Hypothalamus (tissue), 51 donors: ENCODE measurements at places on chromosomes 11 and 22.

GRCh38 chr22:37273846-37274225, 8.5 kb upstream of the CYTH4 start:
- no peak for DNase-seq

DNA sequence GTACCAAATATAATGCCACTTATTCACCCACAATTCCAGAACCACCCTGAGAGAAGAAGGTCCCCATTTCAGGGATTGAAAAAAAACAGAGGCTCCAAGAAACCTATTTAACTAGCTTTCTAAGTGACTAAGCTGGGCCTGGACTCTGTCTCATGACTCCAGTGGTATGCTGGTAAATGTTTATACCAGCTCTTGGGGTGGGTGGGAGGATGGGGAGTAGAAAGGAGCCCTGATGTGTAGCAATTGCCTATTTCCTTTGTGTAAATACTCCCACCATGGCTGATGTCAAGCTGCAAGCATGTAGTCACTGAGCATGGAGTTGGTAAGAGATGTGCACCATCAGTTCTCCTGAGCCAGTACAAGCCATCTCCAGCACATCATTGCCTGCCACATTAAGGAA, 2.8 kb downstream of the PRG3 start:
- no peak for DNase-seq

GRCh38 chr11:1121331-1121812, 36.4 kb upstream of the MUC5AC start:
- DNase-seq = no peak

GRCh38 chr11:71215425-71215965, 36.9 kb downstream of the SHANK2 start:
- DNase-seq = no peak

DNA sequence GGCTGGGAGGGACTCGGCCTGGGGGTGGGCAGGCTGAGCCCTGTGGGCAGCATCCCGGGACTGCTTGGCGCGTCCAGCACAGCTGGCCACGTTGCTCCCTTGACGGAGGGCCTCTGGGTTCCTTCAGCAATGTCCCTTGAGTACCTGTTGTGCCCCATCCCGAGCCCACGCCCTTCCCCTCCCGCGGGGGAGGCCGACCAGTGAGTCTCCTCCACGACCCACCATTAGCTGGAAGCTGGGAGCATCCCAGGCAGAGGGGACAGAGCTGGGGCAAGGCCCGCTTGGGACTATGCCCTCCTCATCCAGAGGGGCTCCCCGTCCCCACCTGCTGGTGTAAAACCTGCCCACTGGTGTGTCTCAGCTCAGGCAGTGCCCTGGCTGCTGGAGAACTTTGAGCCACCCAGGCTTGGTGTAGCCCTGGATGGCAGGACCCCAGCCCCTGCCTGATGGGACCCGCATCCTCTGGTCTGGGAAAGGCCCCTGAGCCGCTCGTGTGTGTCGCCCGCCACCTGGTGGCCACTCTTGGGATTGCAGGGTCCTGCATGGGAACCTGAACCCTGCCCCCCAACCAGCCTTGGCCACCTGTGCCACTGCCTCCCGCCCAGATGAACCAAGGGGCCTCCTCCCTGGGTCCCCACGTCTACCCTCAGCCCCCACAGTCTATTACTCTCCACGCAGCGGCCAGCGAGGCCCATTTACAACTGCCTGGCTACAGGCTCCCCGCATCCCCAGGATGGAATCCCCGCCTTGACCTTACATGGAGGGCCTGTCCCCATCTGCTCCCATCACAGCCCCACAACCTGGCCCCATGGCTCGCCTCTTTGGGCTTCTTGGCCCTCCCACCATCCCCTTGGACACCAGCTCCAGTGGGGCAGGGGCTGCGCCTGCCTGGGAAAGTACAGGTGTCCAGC, 16.6 kb upstream of the ARHGAP8 start:
- DNase-seq = peak; percentile 38

DNA sequence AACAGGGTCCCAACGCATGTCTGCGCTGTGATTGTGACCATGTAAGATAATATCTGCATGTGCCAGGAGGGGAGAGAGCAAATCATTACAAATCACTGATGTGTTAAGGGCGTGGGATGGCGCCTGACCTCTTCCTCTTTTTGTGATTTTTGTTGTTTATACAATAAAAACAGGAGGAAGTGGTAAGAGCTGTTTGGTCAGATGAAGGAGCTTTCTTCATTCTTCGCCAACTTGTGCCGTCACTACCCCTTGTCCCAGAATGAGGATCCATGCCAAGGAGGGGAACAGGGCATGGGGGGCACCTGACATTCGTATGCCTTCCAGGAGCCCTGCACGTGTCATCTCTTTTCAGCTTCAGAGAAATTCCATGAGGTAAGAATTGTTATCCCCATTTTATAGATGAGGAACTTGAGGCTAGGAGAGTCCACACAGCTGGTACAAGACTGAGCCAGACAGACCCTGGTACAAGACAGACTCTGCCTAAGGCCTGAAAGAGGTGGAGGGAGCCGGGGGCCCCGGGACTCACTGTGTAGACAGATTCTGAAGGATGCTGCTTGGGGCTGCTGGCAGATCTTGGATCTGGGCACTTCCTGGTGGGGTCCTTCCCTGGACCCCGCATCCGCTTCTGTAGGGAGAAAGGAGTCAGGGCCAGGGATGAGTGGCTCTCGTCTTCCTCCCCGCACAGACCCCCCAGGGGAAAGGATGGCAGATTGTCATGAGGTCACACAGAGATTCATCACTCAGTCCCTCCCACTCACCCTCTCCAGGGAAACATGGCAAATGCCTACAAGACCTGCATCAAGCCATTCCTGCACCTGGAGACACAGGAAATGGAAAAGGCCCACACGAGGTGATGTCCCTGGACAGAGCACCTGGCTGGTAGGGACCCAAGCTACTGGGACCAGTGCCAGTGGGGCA, 34.6 kb downstream of the NFAM1 start:
- no peak for DNase-seq

GRCh38 chr22:32494971-32495370, 20.4 kb downstream of the FBXO7 start:
- DNase-seq = no peak

DNA sequence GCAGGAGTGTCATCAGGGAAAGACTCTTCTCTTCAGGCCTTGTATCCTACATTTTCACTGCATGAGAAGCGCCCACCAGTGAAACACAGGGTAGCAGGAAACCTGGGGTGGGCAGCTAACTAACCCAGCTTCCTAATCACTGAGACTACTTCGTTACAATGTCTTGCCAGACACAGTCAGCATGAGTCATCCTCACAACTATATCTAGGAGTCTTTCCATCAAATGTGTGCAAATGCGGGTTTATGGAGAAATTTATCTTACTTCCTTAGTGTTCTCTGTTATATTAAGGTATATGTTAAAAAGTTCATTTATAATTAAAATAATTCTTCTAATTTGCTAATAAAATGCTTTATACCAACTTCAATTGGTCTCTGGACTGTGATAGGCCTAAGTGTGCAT, 79.9 kb upstream of the RAB1B start:
- DNase-seq = no peak

DNA sequence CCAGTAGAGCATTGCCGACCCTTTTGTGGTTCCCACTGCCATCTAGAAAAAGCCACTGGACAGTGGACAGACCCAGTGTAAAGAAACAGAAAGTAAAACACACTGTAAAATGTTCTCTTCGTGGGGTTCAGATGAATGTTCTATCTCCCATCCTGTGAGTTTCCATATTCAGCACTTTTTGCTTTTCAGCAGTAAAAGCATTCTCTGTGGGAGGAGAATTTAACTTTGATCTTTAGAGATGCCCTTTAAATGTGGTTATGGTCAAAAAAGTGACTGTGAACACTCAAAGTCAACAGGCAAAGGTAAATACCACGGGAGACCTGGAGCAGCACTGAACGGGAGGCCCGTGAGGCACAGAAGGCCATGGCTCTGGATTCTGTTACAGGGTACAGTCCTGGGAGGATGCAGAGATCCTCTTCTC, 53.9 kb downstream of the FLI1 start:
- no peak for DNase-seq

GRCh38 chr11:85647078-85647477, 689 bp upstream of the TMEM126A start:
- no peak for DNase-seq

- no peak for DNase-seq
Observed at GRCh38 chr11:62512961-62513360, 33.6 kb downstream of the AHNAK start.

- no peak for DNase-seq
Observed at GRCh38 chr11:100927579-100927978, 202.0 kb downstream of the PGR start.

GRCh38 chr22:34308101-34308500, 387.8 kb upstream of the LARGE1 start:
- DNase-seq = no peak

DNA sequence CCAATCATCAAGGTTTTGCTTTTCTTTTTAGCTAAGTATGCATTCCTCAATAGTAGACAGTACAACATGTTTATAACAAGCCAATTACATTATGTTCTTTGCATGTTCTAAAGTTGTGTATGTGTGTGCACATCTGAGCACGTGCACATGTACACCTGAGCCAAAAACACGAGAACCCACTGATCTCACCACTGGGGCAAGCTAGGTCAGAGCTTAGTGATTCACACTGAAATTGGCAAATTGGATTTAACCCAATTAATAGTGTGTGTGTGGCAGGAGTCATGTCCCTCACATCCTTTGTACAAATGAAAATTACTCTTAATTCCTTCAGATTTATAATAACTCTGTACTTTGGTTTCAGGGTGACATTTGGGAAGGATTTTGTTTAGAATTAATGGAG, 145.7 kb upstream of the TEAD1 start:
- DNase-seq = no peak

DNA sequence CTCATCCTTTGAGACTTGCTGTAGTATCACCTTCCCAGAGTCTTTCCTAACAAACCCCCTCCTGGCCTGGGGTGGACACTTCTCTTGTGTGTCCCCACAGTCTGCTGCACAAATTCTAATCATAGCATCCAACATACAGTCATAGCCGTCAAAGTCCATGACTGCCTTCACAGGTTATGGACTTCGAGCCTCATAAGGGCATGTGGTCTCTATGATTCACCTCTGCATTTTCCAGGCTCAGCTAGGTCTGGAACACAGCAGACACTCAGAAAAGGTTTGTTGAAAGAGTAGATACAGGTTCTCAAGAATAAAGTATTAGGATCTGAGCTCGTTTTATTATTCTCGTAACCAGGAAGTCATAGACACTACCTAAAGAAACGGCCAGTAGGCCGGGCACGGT, 13.2 kb upstream of the SCUBE2 start:
- no peak for DNase-seq

- no peak for DNase-seq
Observed at GRCh38 chr22:10741210-10741609, 4786.8 kb upstream of the OR11H1 start.
